ENCODE measurements at places on chromosomes 3 and 15. TPM values are rescaled to one million over a fixed set of nuclear protein-coding genes. Genes with fewer than 3 reads are reported as not detected.

CD200R1 gene
- total RNA-seq = 1.0 TPM

FBXW12 gene
- not detected for total RNA-seq

PIERCE2 gene
- total RNA-seq = 6.2 TPM

IREB2 gene
- total RNA-seq = 22.5 TPM

CLDN11 gene
- 2.7 TPM for total RNA-seq

KCNH8 gene
- total RNA-seq = 0.14 TPM

FBLN2 gene
- total RNA-seq = 81.1 TPM

GRCh38 chr3:137202941-137203340 is 245.2 kb downstream of the IL20RB start:
- peak; percentile 31 for DNase-seq

- DNase-seq = no peak
Measured at GRCh38 chr15:47439146-47440111, 277.9 kb upstream of the SEMA6D start.

DNA sequence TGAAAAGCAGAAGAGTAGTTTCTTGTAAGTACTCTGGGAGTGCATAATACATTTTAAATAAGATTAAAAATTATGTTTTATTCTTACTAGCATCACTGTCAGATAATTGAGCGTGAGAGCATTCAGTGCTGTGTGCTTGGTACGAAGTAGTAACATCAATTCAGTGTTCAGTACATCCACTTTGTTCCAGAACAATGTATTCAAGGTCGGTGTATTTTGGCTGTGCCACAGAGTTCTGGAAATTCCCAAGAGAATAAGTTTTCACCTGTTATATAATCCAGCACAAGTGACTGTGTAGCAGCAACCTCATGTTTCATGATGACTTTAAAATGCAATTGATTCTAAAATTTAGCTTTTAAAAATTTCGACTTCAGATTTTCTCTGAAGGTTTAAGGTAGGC is 130.6 kb downstream of the IGF1R start:
- no peak for DNase-seq

DNA sequence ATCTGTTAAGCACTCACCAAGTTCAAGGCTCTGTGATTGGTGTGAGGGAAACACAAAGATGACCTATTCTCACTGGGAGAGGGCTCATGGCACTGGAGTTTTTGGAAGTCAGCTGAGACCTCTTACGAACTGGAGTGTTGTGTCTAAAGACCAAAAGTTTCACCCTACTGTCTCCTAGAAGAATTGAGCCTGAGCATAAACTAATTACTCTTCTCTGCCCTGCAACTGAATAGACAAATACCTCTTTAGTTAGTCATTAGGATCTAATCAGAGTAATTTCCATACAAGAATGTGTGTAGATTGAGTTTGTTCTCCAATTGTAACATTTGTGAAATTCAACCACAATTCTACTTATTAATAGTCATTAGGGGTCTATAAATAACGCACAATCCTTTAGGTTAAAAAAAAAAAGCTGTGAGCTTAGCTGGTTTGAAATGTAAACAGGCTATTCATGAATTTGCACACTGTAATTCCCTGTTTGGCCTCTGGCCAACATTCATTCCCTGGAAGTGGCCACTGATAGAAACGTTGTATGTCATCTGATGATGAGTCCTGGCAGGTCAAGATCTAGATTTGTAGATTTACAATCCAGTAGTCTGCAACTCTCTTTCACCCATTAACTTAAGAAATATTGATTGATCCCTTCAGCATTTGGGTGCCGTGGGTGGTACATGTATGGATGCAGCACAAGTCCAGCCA is 76.8 kb upstream of the SOX14 start:
- DNase-seq = no peak

DNA sequence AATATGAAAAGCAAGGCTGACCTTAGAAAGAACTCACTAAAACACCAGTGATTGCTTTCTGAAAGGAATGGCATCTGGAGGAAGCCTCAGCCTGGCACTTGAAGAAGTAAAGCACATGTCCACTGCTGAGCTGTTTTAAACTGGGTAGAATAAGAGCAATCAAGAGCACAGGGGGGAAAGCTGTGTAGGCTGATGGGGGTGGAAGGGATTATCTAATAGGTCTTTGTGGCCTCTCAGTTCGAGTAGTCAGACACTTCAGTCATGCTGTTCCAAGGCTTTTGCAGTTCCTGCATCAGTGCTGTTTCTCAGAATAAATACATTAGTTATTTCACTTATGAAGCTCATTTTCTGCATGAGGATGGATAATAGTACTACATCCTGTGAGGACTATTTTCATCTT is 22.6 kb downstream of the CCDC191 start:
- no peak for DNase-seq

- no peak for DNase-seq
Measured at GRCh38 chr3:150751781-150752263, 11.1 kb downstream of the SIAH2 start.

DNA sequence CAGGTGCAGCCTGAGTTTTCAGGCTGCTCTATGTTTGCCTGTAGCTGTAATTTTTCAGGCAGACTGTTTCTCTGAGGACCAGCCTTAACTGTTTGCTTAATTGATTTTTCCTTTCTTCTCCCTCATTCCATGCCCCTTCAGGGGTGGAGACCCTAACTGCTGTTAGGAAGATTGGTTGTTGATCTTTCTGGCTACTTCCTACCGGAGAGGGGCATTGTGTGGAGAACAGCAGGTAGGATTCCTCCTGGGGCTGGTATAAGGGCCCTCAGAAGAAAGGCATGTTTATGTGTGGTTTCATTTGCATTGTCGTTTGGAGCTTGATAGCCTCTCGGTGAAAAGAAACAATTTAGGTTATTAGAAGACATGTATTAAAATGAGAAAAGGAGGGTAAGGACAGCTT is 56.9 kb upstream of the GOLGA6L2 start:
- DNase-seq = no peak

DNA sequence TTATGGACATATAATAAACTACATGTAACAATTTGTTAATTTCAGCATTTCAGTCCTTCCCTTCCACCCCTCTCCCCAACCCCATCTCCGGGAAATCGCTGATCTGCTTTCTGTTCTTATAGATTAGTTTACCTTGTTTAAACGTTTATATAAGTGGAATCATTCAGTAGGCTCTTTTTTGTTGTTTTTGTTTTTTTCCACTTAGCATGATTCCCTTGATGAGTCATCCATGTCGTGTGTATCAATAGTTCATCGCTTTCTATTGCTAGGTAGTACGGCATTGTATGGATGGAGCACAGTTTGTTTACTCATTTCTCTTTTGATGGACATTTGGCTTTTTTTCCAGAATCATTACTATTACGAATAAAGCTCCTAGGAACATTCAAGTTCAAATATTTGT is 23.5 kb upstream of the AMOTL2 start:
- no peak for DNase-seq

GRCh38 chr15:99110581-99111320 is 5.9 kb downstream of the SYNM start:
- DNase-seq = no peak

GRCh38 chr15:100536733-100537132 is 8.0 kb upstream of the CERS3 start:
- DNase-seq = no peak

DNA sequence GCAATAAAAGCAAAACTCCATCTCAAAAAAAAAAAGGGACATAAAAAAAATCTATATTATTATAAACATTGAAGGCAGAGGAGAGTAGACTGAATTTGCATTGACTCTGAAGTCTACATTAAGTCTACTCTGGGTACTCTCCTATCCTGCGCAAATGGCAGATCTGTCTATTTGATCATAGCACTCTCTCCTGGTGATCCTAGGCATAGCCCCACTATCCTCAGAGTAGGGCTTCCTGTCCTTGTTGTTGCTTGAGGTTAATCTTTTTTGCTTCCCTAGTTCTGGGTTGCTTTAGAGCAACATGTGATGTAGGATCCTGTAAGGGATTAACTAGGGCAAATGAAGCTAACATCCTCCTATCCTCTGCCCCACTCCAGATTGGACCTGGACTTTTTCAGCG is 82.1 kb upstream of the LRRFIP2 start:
- DNase-seq = no peak

DNA sequence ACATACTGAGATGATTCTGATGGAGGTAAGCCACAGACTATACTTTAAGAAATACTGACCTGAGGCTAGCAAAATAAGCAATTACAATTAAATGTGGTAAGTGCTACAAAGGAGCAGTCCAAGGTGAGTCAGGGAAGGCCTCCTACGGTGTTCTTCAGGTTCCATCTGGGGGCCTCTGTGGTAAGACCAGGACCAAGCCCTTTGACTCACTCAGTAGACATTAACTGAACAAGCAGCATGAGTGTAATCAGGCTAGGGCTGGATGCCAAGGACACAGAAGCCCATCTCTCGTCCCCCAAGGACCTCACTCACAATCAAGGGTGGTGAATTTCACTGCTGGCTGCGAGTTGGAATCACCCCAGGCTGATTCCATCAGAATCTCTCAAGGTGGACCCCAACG is 37.3 kb downstream of the DZIP1L start:
- no peak for DNase-seq

DNA sequence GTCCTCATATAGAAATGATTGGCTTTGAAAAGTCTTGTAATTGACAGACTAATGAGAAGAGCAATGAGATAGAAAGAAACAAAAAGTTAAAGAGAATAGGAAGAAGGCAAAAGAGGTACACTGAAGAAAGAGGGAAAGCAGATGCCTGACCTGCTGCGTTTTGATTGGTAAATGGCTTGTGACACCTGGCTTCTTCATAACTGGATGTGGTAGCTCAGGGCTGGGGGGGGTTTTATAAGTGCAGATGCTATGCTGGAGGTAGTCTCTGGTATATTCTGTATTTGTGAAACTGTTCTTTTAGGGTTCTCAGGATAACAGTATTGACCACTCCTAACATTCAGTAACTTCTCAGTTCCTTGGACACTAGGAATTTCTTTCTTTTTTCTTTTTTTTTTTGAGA is 1.4 kb downstream of the STARD9 start:
- DNase-seq = no peak

- no peak for DNase-seq
Measured at GRCh38 chr15:40377606-40378005, 4.9 kb upstream of the KNSTRN start.
